ENCODE measurements at places on chromosomes 7 and 10.

- no peak for DNase-seq
Measured at GRCh38 chr10:18005781-18006456, 54.2 kb downstream of the SLC39A12 start.

GRCh38 chr7:112362053-112362650, 88.1 kb upstream of the IFRD1 start:
- DNase-seq = no peak

- DNase-seq = no peak
Measured at GRCh38 chr10:34206078-34206934, 608.8 kb downstream of the PARD3 start.

- DNase-seq = no peak
Measured at GRCh38 chr10:130902471-130902870, 409.1 kb downstream of the TCERG1L start.

DNA sequence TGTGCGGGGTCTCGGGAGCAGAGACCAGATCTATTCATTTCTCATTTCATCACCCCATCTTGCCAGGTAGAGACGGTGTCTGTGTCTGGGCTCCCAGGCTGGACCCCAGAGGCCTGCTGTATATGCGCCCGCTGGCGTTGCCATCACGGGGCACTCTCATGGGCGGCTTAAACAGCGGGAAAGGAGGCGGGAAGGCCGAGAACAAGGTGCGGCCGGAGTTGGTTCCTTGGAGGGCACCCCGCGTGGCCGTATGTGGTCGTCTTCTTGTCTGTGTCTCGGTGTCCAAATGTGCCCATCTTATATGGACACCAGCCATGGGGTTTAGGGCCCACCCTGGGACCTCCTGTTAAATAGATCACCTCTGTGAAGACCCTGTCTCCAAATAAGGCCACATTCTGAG, 2.1 kb upstream of the CFAP46 start:
- DNase-seq = no peak

DNA sequence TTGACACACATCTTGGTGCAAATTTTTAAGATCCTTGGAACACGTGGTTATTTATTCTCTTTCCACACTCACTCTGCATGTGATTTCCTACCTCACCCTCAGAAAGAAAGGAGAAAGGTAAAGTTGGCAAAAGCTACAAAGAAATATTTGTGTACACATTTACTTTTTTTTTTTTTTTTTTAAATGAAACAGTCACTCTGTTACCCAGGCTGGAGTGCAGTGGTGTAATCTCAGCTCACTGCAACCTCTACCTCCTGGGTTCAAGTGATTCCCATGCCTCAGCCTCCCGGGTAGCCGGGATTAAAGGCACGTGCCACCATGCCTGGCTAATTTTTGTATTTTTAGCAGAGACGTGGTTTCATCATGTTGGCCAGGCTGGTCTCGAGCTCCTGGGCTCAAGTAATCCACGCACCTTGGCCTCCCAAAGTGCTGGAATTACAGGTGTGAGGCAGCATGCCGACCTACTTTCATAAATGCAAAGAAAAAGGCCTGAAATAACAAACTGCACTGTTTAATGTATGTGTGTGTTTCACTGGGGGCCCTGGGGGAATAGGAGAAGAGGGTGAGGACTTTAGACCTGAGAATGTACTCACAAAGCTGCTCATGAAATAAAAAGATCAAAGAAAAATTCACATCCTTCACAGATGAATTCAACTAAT, 71.6 kb upstream of the GRID1 start:
- no peak for DNase-seq

GRCh38 chr7:108384716-108385483, 71.3 kb downstream of the NRCAM start:
- no peak for DNase-seq

- DNase-seq = no peak
Measured at GRCh38 chr7:8637322-8637721, 203.9 kb downstream of the NXPH1 start.

DNA sequence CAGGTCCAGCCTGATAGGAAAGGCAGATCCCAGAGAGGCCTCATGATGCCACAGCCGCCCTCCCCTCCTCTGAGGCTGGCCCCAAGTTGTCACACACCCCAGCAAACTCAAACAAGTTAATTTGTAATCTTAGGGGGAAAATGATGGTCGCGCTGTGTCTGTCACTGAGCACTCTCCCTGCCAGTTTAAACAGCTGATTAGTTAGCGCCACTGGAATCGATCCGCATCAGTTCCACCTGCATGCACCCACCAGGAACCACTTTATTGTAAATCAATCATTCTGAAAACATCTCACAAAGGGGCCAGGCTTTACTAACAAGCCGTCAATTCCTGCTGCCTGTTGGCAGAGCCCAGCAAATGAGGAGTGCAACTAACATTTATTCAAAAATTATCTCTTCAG, 870.9 kb downstream of the KCNMA1 start:
- DNase-seq = no peak

- DNase-seq = no peak
Measured at GRCh38 chr7:157389951-157390730, 53.3 kb downstream of the DNAJB6 start.

- DNase-seq = no peak
Measured at GRCh38 chr7:1083729-1084657, 3.9 kb upstream of the GPER1 start.

DNA sequence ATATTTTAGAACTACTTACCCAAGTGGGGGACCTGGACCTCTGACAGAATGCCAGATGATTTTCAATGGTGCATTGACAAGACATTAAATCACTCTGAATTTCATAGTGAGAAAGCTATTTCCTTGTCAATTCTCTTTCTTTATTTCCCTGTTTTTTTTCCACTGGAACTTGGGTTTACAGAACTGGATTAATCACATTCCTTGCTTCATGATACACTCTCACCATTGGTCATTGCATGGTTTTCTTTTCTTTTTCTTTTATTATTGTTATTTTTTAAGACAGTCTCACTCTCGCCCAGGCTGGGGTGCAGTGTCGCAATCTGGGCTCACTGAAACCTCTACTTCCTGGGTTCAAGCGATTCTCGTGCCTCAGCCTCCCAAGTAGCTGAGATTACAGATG, 38.5 kb upstream of the LBX1 start:
- DNase-seq = no peak

DNA sequence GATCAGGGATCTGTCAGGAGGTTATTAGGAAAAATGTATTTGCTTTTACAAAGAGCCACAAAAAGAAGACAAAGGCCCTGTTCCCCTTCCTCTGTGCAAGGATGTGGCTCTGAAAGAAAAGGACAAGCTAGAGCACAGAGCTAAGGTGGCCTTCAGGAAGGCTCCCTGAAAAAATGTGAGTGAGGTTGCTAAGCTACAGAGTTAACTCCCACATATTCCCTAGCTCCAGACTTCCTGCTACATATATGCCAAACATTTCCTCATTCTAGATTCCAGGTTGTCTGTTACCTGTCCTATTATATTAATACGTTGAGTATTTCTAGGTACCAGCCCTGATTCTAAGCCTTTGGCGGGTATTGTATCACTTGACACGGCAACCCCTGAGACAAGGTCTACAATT, 369.0 kb downstream of the PARD3 start:
- DNase-seq = no peak

DNA sequence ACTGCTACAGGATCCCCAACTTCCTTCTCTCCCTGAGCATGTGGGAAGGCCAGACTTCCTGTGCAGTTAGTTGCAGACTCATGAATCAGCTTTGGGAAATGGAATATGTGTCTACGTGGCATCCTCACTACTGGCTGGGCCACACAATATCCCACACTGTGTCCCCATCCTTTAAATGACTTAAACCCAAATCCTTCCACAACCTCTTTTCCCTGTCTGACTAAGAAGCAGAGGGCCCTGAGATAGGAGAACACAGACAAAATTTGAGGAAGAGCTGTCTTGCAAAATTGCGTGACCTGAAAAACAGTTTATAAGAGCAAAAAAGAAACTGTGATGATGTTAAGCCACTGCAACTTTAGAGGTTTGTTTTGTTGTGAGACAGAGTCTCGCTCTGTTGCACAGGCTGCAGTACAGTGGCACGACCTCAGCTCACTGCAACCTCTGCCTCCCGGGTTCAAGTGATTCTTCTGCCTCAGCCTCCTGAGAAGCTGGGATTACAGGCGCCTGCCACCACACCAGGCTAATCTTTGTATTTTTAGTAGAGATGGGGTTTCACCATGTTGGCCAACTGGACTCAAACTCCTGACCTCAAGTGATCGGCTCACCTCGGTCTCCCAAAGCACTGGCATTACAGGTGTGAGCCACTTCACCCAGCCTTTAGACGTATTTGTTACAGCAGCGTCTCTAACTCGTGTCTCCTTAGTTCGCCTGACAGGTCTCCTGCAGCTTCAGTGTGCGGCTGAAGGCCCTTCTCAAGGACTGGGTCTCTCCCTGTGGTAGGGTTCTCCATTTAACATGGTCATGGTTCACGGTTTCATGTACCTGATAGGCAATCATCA, 46.9 kb upstream of the SFMBT2 start:
- DNase-seq = no peak

GRCh38 chr10:20608503-20608902, 288.6 kb downstream of the NEBL start:
- no peak for DNase-seq

GRCh38 chr10:69425041-69425440, 8.3 kb upstream of the TACR2 start:
- no peak for DNase-seq

- DNase-seq = no peak
Measured at GRCh38 chr7:96561892-96562291, 147.8 kb downstream of the SEM1 start.

GRCh38 chr10:102626026-102626685, 18.1 kb upstream of the TRIM8 start:
- no peak for DNase-seq

- no peak for DNase-seq
Measured at GRCh38 chr7:138814816-138815332, 16.9 kb upstream of the ATP6V0A4 start.

DNA sequence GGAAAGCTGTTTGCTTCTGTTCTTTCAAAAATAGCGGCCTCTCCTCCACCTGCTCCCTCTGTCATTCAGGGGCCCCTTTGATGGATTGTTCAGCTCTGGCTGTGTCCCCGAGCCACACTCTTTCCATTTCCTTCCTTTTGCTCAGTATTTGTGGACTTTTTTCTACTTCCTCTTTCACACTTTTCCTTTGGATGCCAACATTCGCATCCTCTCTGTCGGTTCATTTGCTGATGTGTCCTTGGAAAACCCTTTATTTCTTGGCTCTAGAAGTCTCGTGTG, 11.7 kb upstream of the PWWP2B start:
- DNase-seq = no peak

GRCh38 chr10:95792874-95793285, 36.9 kb downstream of the ENTPD1 start:
- DNase-seq = no peak

- DNase-seq = no peak
Measured at GRCh38 chr7:158074896-158075632, 512.6 kb downstream of the PTPRN2 start.

- no peak for DNase-seq
Measured at GRCh38 chr10:17562614-17563013, 54.6 kb downstream of the HACD1 start.

- no peak for DNase-seq
Measured at GRCh38 chr10:48568131-48568530, 36.7 kb downstream of the ARHGAP22 start.

- no peak for DNase-seq
Measured at GRCh38 chr10:115696747-115697146, 576.3 kb downstream of the GFRA1 start.

- no peak for DNase-seq
Measured at GRCh38 chr10:122464586-122464985, 3.2 kb downstream of the HTRA1 start.

DNA sequence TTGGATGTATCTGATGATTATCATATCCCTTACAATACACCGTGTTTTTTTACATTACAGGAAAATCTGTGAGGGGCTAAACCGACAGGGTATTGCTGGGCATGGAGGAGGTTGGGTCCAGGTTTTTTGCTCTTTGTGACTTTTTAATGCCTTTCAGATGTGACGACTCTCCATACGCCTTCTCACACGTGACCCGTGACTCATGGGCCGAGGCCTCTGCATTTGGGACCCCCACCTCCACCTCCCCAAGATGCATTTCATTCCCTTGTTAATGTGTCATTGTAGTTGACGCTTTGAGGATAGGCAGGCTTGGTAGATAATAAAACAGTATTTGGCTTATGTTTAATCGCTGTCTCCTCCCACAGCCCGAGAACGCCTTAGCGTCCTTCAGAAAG, 95.3 kb downstream of the CUX1 start:
- DNase-seq = no peak

DNA sequence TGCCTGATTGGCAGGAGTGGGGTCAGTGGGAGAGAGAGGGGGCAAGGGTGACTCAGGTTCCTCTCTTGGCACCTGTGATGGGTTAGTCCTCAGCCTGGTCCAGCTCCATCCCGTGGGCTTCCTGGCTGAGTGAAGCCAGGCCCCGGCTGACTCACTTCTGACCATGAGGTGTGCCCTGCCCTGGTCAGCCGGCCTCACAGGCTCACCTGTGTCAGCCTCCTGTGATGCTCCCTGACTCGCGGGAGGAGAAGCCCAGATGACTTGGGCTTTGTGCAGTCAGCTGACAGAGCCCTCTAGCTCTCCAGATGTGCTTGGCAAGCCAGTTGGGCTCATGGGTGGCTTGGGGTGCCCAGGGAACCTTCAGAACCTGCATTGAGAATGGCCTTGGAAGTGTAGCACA, 16.0 kb upstream of the PPIF start:
- DNase-seq = no peak

GRCh38 chr7:149824748-149825566, 13.2 kb upstream of the ZNF862 start:
- DNase-seq = no peak

- no peak for DNase-seq
Measured at GRCh38 chr10:90983914-90984549, 63.1 kb upstream of the ANKRD1 start.

All from GOT3 (cell line).